ENCODE measurements at places on chromosomes 6 and 20.

GRCh38 chr6:105711216-105711615 lies 308.3 kb upstream of the PREP start:
- no peak for DNase-seq

- no peak for DNase-seq
These were observed 170.9 kb downstream of the GJA10 start for GRCh38 chr6:90065173-90065572.

DNA sequence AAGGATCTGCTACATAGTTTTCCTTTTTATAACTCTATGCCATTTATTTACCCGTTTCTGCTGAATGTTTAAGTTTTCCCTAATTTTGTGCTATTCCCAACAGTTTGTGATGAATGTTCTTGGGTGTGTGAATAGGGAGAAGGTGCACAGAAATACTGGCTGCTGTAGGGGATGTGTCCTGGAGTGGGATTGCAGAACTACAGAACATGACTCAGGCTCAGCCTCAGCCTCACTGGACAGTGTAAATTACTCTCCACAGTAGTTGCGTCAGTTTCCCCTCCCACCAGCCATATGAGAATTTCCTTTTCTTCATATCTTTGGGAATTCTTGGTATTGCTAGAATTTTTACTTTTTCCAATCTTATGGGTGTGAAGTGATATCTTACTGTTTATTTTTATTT lies 57.0 kb downstream of the SLX4IP start:
- no peak for DNase-seq

DNA sequence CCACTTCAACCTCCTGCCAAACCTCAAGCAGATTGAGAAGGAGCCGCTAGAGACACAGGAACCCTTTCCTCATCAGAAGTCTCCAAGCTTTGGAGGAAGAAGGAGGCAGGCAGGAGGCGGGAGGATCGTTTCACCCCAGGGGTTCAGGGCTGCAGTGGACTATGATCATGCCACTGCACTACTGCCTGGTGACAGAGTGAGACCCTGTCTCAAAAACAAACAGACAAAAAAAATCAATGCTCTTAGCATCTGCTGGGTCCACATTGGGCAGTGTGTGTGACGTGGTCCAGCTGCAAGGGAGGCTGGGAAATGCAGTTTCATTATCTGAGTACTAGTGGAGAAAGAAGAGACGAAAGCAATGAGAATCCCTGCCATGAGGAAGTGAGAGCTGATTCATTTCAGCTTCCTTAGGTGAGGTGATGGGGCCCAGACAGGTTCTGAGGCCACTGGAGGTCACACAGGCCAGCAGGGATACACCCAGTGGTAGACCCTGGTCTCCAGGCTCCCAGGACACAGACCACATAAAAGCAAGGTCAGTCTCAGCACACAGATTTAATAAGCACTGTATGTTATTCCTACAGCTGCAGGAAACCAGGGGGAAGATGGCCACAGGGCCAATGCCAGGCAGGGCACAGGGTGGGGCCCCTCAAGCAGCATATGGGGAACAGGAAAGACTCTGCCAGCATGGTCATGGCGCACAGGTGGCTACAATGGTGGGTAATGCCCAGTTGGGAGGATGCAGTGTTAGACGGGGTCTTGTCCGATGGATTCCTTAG lies 4.3 kb downstream of the GFRA4 start:
- DNase-seq: no peak

DNA sequence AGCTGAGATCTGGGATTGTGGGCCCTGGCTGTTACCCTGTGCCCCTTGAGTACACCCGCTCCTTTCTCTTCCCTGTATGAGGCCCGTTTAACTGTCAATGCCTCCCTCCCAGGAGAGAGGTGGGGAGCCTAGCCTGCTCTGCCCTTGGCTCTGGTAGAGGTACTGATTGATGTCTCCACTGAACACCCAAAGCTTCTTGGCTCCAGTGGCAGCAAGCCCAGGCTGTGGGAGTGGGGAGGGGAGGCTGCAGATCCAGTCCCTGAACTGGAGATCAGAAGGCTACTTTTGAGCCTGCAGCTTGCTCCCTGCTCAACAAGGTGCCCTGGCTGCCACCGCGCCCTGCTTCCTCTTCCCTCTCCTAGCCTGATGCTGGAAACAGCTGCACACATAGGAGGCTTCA lies 7.5 kb downstream of the LRRC73 start:
- no peak for DNase-seq

- no peak for DNase-seq
These were observed 52.8 kb downstream of the MYLIP start for GRCh38 chr6:16181439-16182297.

GRCh38 chr6:129516787-129517186 lies 193.2 kb downstream of the ARHGAP18 start:
- DNase-seq: no peak

DNA sequence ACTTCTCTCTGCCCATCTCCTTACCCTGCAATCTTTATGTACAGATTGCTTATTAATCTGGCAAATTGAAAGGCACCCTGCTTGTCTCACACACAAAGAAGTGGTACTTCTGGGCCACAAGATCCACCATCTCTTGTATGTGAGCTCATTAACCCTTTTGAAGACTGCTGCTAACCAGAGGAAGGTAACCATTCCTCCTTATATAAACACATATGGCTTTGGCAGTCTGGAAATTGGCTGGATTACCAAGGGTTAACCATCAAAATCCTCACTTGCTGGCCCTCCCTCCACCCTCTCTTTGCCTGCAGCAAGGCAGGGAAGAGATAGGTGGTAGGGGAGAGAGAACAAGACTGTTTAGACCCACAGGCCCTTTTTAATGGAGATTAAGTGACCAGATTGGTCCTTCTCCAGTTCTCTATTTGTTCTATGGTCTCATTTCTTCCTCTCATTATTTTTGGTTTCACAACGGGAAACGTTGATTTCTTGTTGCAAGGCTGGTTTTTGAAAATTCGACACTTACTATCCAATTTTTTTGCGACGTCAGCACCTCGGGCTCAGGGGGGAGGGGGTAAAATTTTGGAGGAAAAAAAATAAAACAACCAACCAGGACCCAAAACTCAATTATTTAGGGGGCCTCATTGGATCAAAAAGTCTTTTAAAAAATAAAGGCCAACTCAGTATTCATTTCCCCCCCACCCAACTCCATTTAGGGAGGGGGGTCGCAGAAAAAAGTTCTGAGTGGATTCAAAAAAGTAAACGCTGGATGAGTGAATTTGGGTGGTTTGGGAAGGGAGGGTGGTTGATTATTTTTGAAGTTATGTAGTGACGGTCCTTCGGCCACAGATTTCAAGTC lies 859 bp downstream of the PPP1R10 start:
- peak; percentile 37 for DNase-seq

- no peak for DNase-seq
These were observed 54.8 kb upstream of the KCNG1 start for GRCh38 chr20:51077686-51078060.

DNA sequence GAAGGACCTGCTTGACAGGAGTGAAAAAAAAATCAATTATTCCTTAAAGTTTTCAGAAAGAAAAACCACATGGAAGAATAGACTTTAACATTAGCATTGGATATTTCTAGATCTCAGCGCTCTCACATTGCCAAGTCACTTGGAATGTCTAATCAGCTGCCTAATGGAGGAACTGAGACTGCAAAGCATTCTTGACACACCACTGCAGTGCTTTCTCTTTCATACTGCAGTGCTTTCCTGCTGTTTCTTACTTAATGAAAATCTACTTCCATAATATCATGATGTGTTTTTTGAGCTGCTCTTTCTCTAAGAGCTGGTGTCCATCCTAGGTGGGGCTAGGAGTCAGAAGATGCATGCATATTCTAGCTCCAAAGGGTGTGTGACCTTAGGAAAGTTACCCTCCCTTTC lies 20.4 kb upstream of the MCM3 start:
- peak; percentile 28 for DNase-seq

GRCh38 chr6:161128680-161129196 lies 137.2 kb downstream of the MAP3K4 start:
- DNase-seq: no peak

- peak; percentile 71 for DNase-seq
These were observed 69.8 kb upstream of the FAM184A start for GRCh38 chr6:119148098-119148824.

DNA sequence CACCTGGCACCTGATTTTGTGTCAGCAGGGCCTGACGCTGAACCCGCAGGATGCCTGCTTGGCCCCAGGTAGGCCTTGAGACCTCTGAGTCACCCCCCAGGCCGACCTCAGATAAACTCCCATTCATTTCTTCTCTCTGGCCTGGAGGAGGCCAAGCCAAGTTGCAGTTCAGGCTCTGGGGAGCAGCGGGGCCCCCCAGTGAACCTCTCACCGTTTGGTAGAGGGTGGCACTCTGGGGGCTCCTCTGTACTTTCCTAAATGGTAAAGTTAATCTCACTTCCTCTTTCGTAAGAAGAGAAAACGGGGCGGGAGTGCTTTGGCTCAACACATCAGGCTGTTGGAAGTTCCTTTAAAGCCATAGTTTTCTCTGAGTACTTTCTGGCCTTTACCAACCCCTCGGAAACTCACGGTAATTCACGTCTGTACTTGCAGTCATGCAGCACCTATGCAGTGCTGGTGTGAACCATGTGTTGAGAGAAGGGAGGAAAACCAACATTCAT lies 2.8 kb downstream of the SIRPA start:
- no peak for DNase-seq

- DNase-seq: no peak
These were observed 181.1 kb upstream of the STXBP5 start for GRCh38 chr6:147023148-147023547.

- no peak for DNase-seq
These were observed 262.0 kb downstream of the CDC5L start for GRCh38 chr6:44649365-44650025.

DNA sequence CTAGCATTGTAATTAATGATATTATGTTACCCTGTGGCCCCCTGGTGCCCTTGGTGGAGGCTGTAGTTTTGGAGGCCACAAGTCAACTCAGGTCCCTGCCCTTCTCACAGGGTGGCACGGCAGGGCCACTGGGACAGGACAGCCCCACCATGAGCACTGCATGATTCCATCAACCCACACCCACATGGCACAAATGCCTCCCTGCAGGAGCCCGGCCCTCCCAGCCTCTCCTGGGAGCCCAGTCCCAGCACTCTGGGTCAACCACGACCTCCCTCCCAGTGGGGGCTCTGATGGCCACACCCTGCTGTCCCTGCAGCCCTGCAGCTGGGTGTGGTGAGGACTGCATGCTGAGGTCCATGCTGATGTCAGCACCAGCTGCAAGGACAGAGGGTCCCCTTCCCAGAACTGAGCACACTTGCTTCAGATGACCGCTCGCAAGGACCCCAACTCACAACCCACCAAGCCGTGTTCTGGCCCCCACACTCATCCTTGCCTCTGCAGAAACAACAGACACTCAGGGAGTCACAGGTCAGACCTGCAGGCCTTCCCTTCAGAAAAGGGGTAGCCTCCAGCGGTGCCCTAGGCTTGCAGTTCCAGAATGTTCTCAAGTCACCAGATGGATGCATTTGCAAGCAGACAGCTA lies 15.7 kb upstream of the CST7 start:
- no peak for DNase-seq

DNA sequence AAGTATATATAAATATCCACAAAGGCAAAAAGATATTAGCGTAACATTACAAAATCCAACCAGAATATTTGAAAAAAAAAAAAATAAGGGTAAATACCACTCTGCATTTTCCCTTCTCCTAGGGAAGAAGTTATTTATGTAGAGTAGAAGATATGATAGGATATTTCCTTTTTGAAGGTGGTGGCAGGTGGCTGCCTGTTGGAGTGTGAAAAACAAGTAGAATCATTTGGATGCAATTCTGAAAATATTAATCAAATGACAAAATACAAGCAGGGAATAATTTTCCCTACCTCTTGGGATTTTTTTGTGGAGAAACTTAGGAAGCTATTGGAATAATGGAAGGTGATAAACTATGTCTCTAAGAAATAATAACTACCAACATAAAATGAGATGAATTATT lies 62.5 kb upstream of the OGFRL1 start:
- no peak for DNase-seq

GRCh38 chr6:68726337-68726736 lies 91.3 kb downstream of the ADGRB3 start:
- no peak for DNase-seq

- DNase-seq: no peak
These were observed 222.2 kb upstream of the TSHZ2 start for GRCh38 chr20:52749938-52750337.

GRCh38 chr6:103983011-103983410 lies 876.7 kb downstream of the HACE1 start:
- DNase-seq: no peak

DNA sequence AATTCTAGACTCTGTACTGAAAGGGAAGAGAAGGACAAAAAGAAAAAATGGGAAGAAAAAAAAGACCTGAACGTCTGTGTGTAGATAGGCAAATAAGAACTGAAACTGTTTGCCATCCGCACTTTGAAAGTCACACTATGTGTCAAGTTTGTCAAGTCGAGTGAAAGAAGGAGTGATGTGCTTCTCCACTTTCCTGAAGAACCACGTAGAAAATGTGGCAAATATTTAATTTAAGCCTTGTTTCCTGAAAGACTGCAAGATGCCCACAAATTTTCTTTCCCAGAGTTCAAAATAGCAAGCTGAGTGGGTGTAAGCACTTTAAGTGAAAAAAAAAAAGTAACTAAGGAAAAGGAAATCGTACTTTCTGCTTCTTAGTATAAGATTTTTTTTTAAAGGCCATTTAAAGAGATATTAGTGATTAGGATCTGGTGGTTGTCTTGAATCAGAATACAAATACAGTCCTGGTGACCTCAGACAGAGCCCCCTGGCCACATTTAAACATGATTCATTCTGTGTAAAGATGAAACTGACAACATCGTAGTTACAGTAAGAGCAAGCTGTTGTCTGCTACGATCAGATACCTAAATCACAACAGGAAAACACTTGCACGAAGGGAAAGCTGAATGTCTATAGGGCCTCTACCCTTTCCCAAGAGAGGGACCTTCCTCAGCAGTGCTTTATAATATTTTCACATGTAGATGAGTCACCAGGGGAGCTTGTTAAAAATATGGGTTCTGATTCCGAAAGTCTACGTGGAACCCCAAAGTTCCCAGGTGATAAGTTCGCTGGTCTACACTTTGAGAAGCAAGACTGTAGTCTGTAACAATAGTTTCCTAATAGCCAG lies 102.3 kb downstream of the HIVEP2 start:
- no peak for DNase-seq

- peak; percentile 51 for DNase-seq
These were observed 81.9 kb upstream of the CCDC28A start for GRCh38 chr6:138691595-138692057.

GRCh38 chr20:37408302-37409193 lies 62.6 kb downstream of the SRC start:
- no peak for DNase-seq
